ENCODE measurements at places on chromosomes 4 and X.

- no peak for DNase-seq
These were observed 15.3 kb downstream of the SLC34A2 start for GRCh38 chr4:25670991-25671390.

DNA sequence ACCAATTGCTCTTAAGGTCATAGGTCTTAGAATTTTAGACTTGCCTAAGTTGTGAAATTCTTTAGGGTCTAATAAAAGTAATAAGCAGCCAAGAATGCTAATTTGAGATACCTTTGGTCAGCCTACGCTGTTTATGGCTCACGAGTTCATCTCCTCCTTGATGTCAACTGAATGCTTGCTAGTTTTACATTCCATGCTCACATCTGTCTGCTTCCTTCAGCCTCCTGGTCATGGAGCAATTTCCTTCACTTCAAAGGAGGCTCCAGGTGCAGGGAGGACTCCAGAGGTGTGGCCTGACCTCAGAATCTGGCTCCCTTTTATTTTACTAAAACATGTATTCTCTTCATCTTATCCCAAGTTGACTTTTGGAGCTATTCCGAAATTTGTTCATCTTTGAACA, 23.3 kb upstream of the LNX1 start:
- DNase-seq = peak; percentile 9

- DNase-seq = no peak
These were observed 214.1 kb upstream of the GEMIN8 start for GRCh38 chrX:14243823-14244222.

- DNase-seq = no peak
These were observed 75.9 kb downstream of the C4orf51 start for GRCh38 chr4:145755802-145756201.

DNA sequence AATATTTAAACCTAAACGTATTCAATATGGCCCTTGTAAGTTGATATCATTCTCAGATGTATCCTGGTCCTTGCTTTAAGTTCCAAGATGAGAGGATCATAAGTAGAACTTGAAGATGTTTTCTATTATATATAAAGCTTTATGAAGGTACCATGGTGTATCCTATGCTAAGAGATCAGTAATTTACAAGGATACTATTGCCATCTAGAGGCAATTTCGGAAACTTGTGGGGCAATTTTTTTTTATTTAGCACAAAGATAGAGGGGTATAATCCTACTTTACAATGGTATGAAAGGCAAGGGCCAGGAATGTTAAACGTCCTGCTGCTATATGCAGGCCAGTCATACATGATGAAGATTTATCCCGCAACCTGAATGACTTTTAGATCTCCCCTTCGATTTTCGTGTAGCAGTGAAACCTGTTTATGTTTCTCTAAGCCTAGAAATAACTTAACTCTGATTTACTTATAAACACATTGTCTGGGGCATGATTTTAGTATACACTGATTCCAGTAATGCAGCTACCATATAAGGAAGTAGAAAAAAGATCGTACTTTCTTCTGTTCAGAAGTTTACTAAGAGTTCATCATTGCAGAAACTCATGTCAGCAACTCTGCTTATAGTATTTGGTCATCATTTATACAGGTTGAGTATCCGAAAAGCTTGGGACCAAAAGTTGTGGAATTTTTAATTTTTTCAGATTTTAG, 2.6 kb downstream of the SLC25A31 start:
- peak; percentile 44 for DNase-seq

DNA sequence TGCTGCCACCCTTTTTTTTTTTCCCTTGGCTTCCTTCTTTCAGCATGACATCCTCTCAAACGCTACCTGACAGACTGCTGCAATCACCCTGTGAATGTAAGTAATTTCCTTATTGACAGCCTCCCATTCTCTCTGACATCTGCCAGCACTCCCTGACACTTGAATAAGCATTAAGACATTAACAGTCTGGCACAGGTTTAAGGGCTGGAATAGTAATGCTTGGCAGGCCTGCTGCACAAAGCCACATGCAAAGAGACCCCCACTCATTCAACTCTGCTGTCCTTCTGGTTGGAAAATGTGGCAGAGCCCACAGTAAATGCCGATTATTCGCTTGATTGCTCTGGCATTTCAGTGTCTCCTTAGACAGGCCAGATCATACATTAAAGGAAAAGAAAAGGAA, 28.1 kb upstream of the RASGEF1B start:
- no peak for DNase-seq

DNA sequence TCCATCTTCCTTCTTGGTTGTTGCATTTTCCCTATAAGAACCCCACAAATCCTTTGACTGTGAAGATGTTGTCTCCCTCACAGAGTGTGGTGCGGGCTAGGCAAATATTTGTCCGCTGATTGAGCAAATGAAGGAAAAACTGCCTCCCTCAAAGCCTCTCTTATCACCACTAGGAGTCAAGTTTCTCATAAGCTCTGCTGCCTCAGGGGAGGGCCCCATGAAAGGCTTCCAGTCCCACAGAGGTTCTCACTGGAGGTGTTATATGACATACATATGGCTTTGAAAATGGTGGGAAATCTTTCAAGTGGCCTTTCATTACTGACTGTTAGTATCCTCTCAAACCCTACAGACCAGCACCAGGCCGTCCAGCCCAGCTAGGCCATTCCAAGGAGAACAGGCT, 9.3 kb downstream of the VGLL1 start:
- DNase-seq = no peak

- no peak for DNase-seq
These were observed 710 bp downstream of the PRKG2 start for GRCh38 chr4:81214144-81214880.

- no peak for DNase-seq
These were observed 8.8 kb upstream of the NKX6-1 start for GRCh38 chr4:84507941-84508340.

DNA sequence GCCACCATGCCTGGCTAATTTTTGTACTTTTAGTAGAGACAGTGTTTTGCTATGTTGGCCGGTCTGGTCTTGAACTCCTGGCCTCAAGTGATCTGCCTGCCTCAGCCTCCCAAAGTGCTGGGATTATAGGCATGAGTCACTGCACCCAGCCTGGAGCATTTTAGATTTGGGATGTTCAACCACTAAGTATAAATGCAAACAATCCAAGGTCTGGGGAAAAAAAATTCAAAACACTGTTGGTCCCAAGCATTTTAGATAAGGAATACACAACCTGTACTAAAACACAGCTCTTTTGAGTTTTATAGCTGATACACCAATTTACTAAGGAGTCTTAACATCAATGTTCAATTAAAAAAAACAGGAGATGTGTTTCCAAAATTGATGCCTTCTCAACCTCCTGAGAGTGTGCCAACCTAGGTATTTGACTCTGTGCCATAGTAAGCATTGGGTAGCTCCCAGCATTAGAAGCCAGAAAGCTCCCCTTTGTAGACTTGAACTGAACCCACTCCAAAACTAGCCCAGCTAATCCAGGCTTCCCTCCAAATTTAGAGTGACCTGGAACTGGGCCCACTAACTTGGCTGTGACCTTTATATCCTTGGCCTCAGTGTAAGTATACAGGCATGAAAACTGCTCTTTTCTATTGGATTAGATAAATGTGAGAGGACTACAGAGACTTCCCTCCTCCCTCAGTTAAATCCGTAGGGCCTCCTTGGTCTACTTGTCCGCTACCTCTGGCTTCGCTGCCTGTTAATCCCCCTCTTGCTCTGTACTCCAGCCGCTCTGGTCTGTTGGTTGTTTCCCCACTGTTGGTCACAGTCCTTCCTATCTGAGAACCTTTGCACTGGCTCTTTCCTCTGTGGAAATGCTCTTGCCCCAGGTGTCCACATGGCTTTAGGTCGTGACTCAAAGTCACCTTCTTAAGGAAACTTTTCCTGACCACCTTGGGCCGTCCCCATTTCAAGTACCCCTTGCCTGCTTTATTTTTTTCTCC, 77.6 kb downstream of the CCKAR start:
- no peak for DNase-seq

- no peak for DNase-seq
These were observed 158.4 kb downstream of the RAB28 start for GRCh38 chr4:13325744-13326143.

DNA sequence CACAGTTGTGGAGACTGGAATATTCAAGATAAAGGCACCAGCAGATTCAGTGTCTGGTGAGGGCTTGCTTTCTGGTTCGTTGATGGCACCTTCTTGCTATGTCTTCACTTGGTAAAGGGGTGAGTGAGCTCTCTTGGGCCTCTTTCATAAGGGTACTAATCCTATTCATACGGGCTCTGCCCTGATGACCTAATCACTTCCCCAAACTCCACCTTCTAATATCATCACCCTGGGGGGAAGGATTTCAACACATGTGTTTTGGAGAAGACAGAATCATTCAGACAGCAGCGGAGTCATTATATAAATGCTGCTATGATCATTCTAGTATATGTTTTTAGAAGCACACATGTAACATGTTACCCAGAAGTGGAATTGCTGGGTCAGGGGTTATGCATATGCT, 295.3 kb upstream of the CTSO start:
- DNase-seq = no peak

DNA sequence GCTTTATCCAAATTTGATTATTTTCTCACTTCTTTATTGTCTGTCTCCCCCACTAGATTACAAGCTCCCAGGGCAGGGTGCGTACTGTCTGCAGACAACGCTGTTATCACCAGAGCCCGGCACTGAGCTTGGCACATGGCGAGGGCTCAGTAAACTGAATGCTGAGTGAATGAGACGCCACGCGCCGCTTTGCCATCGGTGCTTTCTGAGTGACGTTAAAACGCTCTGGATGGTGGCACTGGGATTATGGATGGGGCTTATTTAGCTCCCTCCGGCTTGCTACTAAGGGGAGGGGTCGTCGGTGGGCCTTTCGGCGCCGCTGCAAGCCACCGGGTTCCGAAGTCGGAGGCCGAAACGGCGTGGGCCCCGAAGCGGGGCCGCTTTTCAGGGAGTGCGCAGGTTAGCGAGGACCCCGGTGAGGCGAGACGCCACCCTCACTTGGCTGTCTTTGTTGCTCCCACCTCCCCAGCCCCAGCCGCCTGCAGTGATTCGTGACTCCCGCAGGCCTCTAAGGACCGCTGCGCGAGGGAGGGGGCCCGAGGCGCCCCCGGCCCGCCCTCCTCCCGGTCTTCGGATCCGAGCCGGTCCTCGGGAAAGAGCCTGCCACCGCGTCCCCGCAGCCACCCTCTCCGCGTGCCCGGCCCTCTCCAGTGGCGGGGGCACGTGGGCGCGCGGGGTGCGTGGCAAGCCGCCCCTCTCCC, 569 bp upstream of the FHL1 start:
- DNase-seq = no peak

DNA sequence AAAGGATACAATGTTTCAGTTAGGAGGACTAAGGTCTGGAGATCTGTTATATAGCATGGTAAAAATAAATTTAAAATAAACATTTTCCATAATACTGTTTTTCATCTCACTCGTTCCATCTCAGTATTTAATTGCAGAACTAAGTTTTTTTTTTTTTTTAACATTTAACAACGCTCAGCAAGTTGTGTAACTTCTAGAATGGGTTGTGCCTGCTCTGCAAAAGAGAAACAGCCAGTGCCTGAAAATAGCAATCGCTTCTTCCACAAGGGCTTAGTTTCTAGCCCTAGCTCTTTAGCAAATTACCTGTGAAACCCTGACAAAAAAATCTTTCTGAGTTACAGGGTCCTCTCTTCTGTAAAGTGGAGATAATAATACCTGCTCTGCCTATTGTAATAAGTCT, 41.9 kb downstream of the CNGA1 start:
- no peak for DNase-seq

- DNase-seq = no peak
These were observed 95.7 kb upstream of the GRIA3 start for GRCh38 chrX:123088331-123088730.

- peak; percentile 4 for DNase-seq
These were observed 31.9 kb downstream of the HTR2C start for GRCh38 chrX:114615765-114616164.

DNA sequence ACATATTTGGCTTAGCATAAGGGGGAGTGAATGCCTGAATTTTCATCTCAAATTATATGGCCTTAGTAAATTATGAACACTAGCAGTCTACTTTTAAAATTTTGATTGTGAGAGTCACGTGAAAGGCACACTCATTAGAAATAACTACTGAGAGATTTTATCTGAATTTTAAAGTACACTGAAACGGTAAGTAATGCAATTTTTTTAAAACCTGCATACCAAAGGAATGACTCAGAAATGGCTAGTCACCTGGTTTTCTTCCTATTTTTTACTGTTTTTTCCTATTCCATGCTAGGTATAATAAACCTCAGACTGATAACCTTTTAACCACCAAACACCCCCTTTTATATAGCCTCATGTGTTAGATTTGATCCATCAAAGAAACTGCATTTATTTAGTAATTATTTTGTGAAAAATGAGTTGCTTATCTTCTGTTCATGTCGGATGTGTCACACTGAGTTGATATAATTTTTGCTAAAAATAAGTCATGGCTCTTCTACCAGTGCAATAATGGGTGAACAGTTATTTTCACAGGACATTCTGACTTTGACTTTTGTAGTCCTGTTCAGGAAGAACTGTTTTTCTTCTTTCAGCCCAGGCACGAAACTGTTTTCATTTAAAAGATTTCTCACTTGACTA, 40.4 kb downstream of the CPEB2 start:
- no peak for DNase-seq

GRCh38 chrX:115367455-115367854, 77.9 kb downstream of the LUZP4 start:
- DNase-seq = peak; percentile 27

Measured in foreskin keratinocyte (primary cell).